Activated CD8-positive, alpha-beta memory T cell treated with anti-CD3 and anti-CD28 coated beads for 4 hours (primary cell): ENCODE measurements at places on chromosomes 5 and 9.

- DNase-seq = no peak
Measured at GRCh38 chr5:126849101-126849678, 72.3 kb downstream of the LMNB1 start.

DNA sequence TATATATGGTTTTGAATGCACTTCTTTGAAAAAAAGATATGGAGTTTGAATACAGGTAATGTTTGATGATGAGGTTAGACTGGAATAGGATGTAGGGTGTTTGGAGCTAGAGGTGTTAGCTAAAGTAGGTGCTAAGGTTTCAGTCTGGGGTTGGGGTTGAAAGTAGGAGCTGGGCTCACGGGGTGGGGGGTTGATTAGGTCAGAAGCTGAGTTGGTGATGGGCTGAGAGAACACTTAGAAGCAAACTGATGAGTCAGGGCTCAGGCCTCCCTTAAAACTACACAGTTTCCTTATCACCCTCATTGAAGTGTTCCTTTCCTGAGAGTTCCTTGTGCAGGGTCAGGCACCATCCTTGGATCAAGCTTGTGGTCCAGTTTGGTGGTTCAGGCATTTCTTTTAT is 308.8 kb upstream of the ADAMTS16 start:
- no peak for DNase-seq

DNA sequence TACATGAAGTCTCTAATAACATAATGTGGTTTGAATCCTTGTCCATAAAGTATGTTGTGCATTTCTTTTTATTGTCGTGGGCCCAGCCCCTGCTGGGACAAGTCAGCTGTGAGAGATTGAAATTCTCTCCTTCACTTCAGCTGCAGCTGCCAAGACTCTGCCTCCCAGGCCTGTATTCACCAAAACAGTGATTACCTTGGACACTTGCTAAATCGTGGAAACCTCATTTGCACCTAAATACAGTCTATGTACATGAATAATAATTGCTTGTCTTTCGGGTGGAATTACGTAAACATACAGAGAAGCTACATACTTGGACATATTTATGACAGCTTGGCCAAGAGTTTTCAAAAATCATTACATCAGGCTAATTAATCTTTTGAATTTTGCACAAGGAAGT is 898.5 kb upstream of the SEMA6A start:
- DNase-seq = no peak

- no peak for DNase-seq
Measured at GRCh38 chr5:136064510-136064909, 35.7 kb downstream of the TGFBI start.

DNA sequence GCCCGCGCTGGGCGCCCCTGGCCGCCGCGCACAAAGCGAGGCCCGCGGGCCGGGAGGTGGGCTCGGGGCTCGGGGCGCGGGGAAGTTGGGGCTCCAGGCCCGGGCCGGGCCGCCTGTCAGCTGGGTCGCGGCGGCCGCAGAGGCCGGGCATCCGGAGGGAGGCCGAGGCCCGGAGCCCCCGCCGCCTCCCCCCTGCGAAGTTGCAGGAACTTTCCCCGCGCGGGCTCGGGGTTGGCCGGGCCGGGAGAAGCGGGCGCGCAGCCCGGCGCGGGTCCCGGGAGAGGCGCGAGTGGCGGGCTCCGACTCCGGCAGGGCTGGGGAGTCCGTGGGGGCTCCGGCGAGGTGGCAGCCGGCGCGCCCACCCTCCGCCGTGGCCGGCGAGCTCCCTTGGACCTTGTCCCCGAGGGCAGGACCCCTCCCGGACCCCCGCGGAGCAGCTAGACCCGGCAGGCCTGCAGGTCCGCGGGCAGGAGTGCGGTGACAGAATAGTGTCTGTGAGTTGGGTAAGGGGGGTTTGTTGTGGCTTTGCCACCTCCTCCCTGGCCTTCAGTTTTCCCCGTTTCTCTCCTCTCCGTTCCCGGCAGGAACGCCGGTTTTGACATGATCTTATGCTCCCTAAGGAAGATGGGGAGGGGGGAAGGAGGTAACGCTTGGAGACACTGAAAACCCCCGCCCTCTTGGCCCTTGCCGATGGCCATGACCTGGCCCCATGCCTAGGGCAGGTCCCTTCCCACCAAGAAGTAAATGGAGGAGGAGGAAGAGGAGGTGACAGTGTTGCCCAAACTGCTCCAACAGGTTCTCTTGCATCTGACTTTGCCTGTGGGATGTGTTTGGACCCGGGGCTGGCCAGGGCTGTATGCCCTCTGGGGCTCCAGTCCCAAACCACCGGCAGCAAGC is 942 bp downstream of the PHF2 start:
- DNase-seq = no peak

GRCh38 chr5:147675168-147675567 is 107.4 kb downstream of the JAKMIP2 start:
- no peak for DNase-seq

- no peak for DNase-seq
Measured at GRCh38 chr5:82861701-82862100, 215.5 kb downstream of the TMEM167A start.

GRCh38 chr5:119250946-119251901 is 104.6 kb upstream of the TNFAIP8 start:
- DNase-seq = no peak

DNA sequence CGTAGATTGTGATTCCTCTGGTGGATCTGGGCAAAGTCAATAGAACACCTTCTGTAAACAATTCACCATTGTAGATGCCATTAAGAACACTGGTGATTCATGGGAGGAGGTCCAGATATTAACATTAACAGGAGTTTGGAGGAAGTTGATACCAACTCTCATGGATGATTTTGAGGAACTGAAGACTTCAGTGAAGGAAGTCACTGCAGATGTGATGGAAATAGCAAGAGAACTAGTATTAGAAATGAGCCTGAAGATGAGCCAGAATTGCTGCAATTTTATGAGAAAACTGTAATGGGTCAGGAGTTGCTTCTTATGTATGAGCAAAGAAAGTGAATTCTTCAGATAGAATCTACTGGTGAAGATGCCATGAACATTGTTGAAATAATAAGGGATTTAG is 26.9 kb downstream of the TCERG1 start:
- no peak for DNase-seq

DNA sequence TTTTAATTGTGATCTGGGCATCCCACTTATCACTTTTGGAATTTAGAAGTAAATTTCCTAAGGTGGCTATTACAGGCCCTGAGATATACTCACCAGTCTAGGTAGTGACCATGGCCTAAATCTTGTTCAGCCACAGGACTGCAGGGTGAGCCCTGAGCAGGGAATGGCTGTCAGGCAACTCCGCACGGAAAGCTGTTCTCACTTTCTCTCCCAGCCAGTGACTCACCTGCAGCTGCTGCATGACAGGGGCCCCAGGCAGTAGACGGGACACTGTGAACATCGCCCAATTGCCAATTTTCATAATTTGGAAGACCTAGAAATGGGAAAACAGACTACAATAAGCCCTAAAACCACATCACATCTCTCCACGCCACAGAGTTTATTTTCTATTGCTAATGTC is 69.6 kb upstream of the TAF1L start:
- no peak for DNase-seq

- no peak for DNase-seq
Measured at GRCh38 chr5:151903243-151903653, 21.4 kb downstream of the GLRA1 start.

DNA sequence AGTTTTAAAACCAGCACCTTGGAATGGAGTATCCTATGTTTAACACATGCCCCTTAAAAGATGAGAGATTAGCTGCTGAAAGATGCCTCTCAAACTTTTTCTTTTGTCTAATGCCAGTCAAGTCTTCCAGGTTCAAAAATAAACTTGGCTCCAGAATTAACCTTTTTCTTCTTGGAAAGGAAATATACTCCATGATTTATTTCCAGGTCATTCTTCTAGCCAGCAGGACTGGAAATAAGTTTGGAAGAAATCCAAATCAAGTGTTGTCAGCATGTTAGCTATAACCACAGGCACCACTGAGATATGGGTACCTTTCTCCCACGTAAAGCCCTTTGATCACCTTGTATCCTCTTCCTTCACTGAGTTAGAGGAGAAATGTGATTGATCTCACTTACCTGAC is 56.1 kb downstream of the NLN start:
- no peak for DNase-seq

DNA sequence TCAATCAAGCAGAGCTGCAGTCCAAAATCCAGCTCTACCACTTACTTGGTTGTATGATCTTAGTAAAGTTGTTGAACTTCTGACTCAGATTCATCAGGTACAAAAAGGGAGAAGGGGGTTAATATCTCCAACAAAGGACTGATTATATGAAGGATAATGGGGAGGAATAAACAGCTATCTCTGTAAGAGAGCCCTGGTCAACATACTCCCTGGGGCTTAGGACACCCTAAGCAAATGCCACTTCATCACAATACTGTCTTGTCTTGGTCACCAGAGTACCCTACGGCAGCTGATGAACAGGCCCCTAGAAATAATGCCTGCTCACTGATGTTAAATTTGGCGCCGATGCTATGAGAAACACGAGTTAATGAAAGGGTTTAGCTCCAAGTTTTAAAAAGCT is 34.8 kb downstream of the LHFPL2 start:
- no peak for DNase-seq

DNA sequence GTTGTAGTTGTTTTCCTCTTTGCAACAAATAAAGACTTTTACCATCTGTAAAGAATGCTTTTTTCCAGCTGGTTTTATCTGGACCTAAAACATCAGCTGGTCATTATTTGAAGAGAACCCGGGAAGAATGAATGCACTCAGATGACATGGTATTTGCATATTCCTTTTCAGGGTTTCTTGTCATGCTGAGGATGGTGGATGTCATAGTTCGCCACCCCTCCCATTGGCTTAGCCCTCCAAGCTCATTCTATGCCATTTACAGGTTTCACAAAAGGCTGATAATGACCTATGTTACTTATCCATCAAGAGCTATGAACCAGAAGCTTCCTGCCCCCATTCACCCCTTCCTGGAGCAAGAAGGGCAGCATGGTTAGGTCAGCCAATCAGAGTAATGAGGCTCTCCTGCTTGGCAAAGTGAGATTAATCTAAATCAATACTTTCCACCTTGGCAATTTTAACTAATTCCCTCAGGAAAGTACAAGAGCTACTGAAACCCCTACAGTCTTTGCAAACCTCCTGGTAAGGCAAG is 440.5 kb upstream of the TLE4 start:
- no peak for DNase-seq

DNA sequence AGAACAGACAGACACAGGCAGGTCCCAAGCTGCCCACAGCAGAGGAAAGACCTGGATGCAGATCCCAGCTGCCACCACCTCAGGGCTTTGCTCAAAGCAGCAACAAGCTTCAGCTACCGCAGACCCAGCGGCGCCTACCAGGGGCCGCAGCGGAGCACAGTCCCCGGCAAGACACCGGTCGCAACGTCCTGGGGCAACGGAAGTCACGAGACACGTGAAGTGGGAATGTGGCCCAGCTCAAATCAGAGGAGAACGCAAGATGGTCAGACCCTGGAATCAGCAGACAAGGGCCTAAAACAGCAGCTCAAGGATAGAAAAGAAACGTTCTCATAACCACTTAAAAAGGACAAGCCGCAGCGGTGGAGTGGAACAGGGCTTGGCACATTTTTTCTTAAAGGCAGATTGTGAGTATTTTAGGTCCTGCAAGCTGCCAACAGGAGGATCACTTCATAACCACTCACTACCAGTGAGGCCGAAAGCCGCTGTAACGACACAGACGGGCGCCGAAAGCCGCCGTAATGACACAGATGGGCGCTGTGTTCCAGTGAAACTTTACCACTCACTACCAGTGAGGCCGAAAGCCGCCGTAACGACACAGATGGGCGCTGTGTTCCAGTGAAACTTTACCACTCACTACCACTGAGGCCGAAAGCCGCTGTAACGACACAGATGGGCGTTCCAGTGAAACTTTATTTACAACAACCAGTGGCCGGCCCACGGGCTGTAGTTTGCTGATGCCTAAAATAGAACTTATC is 21.7 kb downstream of the SLC9A3 start:
- no peak for DNase-seq

DNA sequence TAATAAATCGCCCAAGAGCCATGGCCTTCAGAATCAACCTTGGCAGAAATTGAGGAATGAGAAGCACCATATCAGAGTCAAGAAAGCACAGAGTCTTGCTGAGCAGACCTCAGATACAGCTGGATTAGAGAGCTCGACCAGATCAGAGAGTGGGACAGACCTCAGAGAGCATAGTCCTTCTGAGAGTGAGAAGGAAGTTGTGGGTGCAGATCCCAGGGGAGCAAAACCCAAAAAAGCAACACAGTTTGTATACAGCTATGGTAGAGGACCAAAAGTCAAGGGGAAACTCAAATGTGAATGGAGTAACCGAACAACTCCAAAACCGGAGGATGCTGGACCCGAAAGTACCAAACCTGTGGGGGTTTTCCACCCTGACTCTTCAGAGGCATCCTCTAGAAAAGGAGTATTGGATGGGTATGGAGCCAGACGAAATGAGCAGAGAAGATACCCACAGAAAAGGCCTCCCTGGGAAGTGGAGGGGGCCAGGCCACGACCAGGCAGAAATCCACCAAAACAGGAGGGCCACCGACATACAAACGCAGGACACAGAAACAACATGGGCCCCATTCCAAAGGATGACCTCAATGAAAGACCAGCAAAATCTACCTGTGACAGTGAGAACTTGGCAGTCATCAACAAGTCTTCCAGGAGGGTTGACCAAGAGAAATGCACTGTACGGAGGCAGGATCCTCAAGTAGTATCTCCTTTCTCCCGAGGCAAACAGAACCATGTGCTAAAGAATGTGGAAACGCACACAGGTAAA is 4.5 kb downstream of the NFX1 start:
- DNase-seq = no peak

DNA sequence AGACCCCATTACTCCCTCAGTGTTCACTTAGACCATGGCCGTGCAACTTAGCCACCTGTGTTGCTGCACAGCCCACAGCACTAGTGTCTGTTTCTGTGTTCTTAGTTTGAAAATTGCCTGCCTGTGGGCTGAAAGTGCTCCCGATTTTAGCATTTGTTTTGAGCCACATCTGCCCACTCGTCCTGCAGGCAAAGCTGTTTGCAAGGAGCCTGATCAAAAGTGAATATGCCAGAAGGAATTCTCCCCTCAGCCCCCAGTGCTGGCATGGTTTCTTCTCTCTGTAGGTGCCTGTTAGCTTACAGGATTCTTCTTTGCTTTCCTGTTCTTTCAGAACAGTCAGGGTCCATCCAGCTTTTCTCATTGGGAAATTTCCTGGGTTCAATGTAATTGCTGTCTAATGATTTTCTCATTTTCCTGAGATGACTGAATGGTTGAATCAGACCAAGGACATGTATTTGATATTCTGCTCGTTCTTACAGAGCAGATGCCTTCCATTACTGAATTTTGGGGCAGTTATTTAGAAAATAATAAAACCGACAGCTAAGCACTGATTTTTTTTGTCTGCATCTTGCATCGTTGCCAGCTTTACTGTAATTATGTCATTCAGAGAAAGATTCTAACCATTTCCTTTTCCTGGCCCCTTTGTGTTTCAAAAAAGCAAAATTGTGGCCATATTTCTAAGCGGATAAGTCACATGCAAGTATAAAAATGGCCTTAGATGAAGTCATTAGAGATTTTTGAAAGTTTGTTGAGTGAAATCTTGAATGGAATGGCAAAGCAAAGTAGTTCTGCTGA is 111.1 kb upstream of the CKMT2 start:
- no peak for DNase-seq

- DNase-seq = no peak
Measured at GRCh38 chr9:127769929-127770582, 8.4 kb downstream of the SH2D3C start.
